ENCODE measurements at places on chromosomes 12 and 14.

DNA sequence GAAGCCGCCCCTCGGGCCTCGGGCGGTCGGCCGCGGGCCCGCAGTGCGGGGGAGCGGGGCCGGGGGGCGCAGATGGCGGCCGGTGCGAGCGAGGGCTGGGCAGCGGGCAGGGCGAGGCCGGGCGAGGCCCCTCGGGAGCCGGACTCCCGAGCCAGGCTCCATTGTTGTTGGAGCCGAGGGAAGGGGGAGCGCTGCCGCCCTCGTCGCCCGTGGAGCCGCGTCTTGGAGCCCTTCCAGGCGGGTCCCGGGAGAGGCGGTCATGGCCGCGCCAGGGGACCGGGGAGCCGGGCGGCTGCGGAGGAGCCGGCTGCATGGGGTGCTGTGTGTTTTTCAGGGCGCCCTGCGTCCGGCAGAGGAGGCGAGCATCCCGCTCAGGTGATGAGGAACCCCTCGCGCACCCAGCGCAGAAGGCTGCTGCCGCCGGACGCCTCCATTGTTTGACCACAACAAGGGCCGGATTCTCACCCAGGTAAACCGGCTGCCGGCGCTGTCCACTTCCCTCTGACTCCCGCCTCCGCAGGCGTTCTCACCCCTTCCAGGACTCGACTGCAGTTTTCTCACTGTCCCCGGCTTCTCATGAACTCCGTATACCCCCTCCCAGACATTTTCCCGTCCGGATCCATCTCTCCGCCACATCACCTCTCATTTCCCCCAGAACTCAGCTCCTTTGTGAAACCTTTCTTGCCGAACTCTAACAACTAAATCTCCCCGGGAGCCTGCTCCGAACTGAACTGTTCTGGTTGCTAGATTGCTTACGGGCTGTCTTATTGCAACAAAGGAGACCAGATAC is 732 bp downstream of the ZNF664 start:
- no peak for DNase-seq

- DNase-seq, result no peak
Observed at GRCh38 chr14:101188571-101188915, 285.0 kb upstream of the RTL1 start.

GRCh38 chr14:75879031-75879430 is 102.8 kb downstream of the TGFB3 start:
- DNase-seq, result peak; percentile 96

GRCh38 chr14:49865431-49865859 is 12.9 kb upstream of the NEMF start:
- DNase-seq, result peak; percentile 70

GRCh38 chr12:78555802-78556201 is 308.8 kb upstream of the SYT1 start:
- DNase-seq, result no peak

GRCh38 chr12:93723568-93723930 is 46.4 kb downstream of the CRADD start:
- DNase-seq, result no peak

- peak; percentile 35 for DNase-seq
Observed at GRCh38 chr12:104121001-104121400, 17.0 kb downstream of the NFYB start.

GRCh38 chr12:89475203-89475990 is 49.2 kb downstream of the GALNT4 start:
- no peak for DNase-seq

DNA sequence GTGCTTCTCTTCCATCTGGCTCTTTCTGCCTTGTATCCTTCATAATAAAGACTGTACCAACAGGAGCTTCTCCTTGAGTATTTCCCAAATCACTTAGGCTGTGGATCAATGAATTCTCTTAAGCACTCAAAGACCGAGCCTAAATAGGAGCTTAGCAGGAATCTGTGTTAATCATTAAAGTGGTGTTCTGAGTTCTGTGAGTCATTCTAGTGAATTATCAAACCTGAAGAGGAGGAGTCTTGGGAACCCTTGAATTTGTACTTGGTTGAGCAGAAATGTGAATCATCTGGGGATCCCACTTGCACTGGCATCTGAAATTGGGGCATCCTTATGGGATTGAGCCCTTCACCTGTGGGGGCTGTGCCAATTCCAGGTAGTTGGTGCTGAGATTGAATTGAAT is 946.2 kb downstream of the BCL11B start:
- DNase-seq, result no peak

DNA sequence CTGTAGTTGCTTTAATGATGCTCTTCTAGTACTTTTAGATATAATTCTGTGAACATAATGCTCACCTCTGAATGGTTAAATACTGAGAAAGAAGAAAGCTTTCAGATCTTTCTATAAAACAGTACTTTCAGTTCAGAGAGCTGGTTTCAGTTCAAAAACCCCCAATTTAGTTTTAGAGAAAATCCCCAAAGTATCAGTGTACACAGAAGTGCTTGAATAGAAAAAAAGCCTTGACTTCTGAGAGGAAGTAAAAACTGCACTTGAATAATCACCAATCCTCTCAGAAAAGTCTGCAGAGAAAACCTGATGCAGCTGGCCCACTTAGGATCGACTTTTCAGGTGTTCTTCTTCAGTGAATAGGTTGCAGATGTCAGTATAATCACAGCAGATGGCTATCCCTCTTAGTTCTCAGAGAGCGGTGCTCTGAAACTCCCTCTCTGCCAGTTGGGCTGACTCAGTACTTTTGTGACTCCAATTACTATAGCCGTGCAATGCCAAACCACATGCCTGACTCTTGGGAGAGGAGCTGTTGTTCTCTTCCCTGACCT is 616.3 kb downstream of the LRFN5 start:
- DNase-seq, result peak; percentile 95

GRCh38 chr12:2555487-2556082 is 239.2 kb upstream of the FKBP4 start:
- no peak for DNase-seq

DNA sequence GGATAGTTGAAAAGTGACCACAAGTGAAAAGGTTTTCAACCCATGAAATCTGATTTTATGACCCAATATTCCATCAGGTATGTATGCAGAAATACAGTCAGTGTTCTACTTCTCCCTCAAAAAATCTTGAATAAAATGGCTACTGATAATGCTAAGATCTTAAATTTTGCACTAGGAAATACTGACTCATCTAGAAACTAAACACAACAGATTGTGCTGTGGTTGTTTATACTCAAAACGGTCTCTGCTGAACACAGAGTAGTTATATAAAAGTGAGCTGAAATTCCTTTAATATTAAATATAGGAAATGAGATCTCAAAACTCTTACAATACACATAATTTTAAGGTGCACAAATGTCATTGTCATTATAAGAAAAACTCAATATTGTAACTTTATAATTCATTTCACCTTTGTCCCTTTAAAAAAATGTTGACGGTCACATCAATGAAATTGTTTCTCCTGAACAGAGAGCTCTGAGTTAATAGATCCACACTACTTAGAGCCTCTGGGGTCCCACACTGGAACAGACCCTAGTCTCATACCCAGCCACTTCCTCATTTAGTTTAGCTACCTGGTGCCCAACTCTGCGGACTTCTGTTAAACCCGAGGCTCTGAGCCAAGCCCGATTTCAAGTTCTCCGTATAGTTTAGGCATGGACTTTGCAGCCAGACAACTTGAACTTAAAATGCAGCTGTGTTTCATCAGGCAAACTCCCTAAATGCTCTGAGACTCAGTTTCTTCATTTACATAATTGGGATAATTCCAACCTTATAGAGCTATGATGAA is 9.3 kb downstream of the COCH start:
- DNase-seq, result no peak

- DNase-seq, result no peak
Observed at GRCh38 chr12:12482959-12483358, 79.7 kb downstream of the DUSP16 start.

DNA sequence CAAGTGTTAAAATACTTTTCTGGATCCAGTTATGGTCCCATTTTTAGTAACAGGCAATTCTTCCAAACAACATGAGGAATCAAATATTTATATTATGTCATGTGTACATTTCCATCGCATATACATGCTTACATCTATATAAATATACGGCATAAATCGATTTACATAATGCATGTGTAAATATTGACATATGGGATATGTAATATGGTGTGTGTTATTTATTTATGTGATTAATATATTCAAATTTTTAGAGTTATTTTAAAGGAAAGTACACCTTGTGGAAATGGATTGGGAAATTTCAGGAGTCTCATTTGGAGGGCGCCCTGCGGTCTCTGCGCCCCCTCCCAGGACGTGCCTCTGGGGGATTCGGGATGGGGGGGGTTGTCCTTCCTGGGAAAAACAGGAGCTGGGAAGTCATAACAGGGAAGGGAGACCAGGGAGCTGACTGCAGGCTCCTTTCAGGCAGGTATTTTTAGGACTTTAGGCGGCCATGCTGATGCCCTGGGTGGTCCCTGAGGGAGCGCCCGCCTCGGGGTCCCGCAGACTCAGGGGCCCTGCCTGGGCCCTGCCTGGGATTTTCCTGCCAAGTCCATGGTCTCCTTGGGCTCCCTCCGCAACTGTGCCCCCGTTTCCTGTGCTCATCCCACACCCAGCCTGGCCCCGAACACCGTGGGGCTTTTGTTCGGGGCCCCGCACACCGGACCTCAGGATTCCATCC is 82.7 kb upstream of the SFSWAP start:
- DNase-seq, result no peak

GRCh38 chr12:62854024-62854423 is 80.9 kb downstream of the PPM1H start:
- no peak for DNase-seq

GRCh38 chr12:45259675-45260074 is 43.8 kb downstream of the ANO6 start:
- DNase-seq, result peak; percentile 72

DNA sequence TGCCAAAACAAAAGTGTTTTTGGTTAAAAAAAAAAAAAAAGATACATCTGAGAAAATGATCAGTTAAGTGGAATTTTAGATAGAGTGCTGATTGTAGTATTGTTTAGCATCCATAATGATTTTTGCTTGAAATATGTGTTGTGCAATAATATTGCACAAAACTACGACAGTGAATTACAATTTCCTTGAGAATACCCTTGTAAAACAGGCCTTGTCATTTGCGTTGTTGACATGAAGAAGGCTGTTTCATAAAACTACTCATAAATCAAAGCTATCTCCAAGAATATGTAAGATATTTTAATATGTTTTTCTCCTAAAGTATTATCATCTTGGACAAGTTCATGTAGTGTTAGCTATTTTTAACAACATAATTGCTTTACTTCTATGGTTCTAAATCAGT is 1077.0 kb downstream of the LRFN5 start:
- peak; percentile 2 for DNase-seq

DNA sequence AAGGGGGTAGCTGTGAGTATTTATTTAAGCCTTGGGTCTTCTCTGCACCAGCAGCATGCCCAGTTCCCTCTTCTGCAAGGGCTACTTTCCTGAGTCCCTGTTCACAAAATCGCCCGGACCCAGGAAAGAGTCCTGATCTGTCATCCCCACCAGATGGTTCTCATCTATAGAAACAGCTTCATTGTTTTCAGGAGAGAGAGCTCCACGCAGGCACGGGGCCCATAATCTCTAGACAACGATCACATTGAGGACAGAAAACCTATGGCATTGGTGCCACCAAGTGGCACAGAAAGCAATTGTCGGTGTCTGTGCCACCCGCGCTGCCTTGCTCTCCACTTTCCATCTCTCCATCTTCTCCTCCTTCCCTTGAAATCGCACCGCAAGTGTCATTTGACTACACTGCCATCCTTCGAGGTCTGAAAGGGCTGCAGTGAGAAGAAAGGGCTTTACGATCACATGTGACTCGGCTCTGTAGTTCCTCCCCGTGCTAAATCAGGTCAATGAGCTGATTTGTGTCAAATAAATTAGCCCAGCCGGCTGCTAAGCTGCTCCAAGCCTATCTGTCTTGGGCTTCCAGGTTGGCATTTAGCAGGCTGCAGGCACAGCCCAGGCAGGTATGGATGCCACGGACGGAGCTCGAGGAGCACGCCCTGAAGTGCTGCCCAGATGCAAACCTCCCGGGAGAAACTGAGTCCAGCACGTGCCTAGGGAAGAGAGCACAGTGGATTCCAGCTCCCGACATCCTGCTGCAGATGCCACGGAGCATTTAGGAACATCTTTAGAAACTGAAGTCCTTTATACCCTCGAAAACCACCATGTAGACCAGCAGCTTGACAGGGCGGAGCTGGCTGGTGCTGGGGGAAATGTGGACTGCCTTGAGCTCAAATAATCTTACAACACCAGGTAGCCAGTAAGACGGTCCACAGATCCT is 28.8 kb downstream of the SPRING1 start:
- peak; percentile 56 for DNase-seq

DNA sequence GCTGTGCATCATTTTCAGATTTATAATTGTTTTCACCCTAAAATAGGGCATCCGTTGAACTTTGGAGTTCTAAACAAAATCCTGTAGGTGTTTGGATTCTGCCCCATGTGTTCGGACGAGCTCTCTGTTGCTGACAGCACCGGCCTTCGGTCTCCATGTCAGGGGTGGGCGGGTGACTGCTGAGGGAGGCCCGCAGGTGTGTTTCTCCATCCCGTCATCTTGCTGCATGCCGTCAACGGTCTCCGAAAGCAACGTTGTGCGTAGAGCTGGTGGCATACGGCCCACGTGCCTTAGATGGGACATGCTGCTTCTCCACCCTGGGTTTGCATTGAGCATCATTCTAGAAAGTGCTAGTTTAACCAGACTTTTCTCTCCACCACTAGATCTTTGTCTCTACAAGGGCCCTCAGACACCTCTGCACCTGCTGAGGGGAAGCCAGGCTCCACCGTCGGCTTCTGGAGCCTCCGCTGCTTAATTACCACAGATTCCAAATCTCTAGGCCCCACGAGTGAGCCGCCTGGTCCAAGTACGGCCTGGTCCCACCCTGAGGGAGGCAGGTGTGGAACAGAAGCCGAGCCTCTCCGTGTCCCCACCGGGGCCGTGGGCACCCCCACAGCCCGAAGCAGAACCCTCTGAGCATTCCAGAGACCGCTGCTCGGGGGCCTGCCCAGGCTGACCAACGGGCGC is 15.7 kb upstream of the AMN start:
- DNase-seq, result no peak

GRCh38 chr14:44463356-44464004 is 43.6 kb downstream of the FSCB start:
- DNase-seq, result no peak

GRCh38 chr12:7705846-7706245 is 5.4 kb upstream of the DPPA3 start:
- DNase-seq, result no peak

GRCh38 chr14:68694516-68695235 is 98.2 kb downstream of the ZFP36L1 start:
- peak; percentile 89 for DNase-seq

- DNase-seq, result no peak
Observed at GRCh38 chr12:93113317-93114006, 184.4 kb upstream of the EEA1 start.

DNA sequence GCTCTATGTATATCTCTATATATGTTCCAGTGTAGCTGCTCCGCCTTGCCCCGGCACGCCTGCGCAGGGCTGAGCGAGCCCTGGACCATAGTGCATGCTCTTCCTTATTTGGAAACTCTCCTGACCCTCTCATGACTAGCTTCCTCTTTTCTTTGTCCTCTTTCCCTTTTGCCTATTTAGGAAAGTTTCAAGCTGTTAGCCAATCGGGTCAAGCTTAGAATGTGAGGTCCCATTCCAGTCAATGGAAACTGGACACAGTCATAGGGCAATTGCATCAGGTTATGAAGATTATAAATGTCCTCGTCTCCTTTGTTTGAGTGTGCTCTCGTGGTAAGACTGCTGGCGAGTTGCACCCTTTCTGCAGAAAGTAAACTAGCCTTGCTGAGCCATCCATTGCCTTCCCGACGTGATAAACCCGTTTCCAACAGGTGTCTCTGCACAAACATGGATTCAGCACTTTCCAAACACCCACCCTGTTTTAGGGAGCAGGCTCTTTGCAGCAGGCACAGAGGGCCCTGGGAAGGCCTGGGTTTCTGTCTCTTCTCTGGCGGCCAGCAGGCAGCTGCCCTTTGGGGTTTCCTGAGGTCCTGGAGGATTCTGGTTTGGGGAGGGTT is 30.9 kb downstream of the CCDC92 start:
- peak; percentile 42 for DNase-seq

- DNase-seq, result no peak
Observed at GRCh38 chr14:24234095-24235005, 1.6 kb downstream of the GMPR2 start.

All from fibroblast of mammary gland (primary cell).